ENCODE measurements at places on chromosomes 12 and 14. TPM values are rescaled to one million over a fixed set of nuclear protein-coding genes. Genes with fewer than 3 reads are reported as not detected.

The SMOC1 gene
- 83.4 TPM for total RNA-seq

The TAMALIN gene
- total RNA-seq = 5.4 TPM

The CLEC2D gene
- 11.4 TPM for total RNA-seq

The VRK1 gene
- total RNA-seq = 34.8 TPM

The CLEC1A gene
- total RNA-seq = 0.54 TPM

The DHRS2 gene
- total RNA-seq = 0.27 TPM

DNA sequence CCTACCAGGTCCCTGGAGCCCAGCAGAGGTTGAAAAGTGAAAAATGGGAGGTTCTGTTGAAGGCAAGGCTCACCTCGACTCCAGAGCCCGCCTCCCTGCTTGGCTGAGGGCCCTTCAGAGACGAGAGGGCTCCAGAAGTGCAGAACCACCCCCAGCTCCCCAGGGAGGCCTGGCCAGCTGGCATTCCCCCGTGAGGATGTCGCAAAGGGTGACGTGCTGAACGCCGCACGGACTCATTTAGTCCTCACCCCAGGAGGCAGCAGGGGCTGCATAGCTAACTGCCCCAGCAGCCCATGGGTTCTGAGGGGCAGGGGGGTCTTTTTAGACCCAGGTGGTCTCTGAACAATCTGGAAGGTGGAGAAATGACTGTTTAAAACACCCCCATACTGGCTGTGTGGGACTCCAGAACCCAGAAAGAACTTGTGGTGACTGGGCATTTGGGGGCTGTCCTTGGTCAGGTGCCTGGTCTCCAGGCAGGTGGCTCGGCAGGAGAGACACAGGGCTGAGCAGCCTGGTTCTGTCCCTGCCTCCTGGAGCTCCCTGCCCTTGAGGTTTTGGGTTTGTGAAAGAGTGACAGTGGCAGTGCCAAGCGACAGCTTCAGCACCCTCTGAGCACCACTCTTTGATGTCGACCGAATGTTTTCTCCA is 32.0 kb downstream of the ANAPC7 start:
- no peak for DNase-seq

- DNase-seq = no peak
Measured at GRCh38 chr14:97490521-97491070, 693.4 kb downstream of the VRK1 start.

DNA sequence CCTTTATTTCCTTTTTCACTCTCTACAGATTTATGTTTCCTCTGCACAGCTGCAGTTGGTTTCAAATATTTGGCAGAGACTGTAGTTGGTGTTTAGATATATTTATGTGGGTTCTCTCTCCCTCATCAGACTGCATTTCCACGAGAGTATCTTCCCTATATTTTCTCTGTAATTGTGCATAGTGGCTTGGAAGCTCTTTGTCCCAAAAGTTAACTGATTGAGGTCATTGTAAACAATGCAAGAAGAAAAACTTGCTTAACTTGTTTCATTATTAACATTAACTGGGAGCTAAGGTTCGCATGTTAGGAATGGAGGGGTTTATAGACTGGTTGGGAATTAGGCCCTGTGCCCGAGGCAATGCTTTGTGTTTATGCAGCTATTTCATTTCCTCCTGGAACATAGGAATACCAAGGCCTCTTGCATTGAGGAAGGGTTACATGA is 216.9 kb upstream of the HMGA2 start:
- DNase-seq = no peak

GRCh38 chr12:53952335-53952694 is 2.4 kb upstream of the HOXC12 start:
- no peak for DNase-seq

- DNase-seq = no peak
Measured at GRCh38 chr14:98955741-98956070, 316.3 kb downstream of the BCL11B start.

DNA sequence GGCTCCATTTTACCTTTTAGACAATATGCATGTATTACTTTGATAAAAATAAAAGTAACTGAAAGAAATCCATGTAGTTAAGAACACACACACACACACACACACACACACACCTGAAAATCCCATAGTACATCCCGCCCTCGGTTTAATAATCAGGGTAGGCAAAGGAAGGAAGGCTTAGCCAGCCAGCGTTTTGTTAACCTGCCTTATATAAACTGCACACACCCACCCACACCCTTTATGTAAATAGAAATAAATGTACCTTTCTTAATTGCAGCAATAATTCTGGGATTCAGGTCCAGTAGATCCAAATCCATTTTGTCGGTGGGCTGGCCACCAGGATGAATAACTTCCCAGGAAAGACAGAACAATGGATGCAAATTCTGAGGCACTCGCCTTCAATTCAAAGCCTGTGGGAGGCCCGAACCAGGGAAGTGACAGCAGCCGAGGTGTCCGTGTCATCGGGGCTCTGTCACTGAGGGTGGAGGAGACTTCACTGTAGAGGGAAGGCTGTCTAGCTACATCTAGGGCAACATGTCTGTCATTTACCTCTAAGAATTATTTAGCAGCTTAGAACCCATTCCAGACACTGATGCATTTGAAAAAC is 4.4 kb downstream of the XRCC3 start:
- no peak for DNase-seq
